IMR-90 (cell line): ENCODE measurements at places on chromosomes 3 and 15. TPM values are rescaled to one million over a fixed set of nuclear protein-coding genes. Genes with fewer than 3 reads are reported as not detected.

Gene GLDN
- under 0.01 TPM in 1 of 2 replicates, not detected in the other for total RNA-seq

Gene ATP13A5
- total RNA-seq = not detected in 2 replicates

Gene GRAMD2A
- total RNA-seq = under 0.01 and 0.18 TPM in 2 replicates

Gene CHRD
- under 0.01 TPM in 1 of 2 replicates, not detected in the other for total RNA-seq

Gene MYZAP
- total RNA-seq = not detected in 2 replicates

Gene GPR171
- total RNA-seq = not detected in 2 replicates

Gene GNAT1
- total RNA-seq = not detected in 2 replicates

Gene MESP2
- 0.18 and 0.28 TPM in 2 replicates for total RNA-seq

DNA sequence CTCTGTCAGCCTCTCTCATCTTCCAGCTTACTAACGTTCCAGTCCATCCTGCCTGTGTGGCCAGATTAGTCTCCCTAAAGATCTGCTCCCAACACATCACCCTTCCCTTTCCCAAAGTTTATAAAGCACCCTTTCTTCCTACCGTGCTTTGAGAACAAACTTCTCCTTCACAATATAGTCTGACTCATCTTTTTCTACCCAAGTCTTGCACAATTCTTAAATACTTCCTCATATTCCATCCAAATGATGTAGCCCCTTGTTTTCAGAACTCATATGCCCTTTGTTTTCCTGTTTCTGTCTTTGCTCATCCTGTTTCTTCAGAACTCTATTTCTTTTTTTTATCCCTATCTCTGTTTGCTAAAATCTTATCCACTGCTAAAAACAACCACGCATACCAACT, 326.8 kb downstream of the MFSD1 start:
- H3K4me1 ChIP-seq = no peaks in the 10 kb centered on the region
- no peaks in the 10 kb centered on the region; the same call in 1 of the 2 replicates for H3K27me3 ChIP-seq
- no peaks in the 10 kb centered on the region for H3K36me3 ChIP-seq
- no peak for DNase-seq
- H3K27ac ChIP-seq = no peak overlapping the region

DNA sequence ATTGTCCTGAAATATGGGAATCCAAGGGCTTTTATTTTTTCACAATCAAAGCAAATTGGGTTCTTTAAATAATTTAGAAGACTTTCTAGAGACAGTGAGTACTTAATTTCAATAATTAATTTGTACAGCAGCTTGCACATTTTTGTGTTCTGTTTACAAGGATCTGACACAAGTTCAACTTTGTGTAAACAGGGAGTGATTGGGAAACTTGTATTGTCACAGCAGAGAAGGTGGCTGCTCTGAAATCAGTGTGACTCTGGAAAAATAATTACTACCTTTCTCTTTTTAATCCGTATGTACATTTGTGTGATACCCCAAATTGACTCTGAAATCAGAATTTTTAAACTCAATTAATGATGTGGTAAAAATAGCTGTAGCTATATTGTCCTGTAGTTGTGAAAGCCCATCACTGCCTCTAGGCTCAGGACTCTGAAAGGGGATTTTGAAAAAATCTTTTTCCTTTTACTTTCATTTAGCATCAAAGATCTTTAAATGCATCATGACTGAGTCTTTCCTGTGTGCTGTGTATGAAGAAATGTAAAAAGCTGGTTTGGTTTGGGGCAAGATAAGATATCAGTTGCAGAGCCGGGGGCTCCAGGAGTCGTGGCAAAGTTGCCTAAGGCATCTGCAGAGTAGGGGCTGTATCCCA, 45.1 kb downstream of the MFSD1 start:
- H3K4me3 ChIP-seq = no peak overlapping the region
- H3K36me3 ChIP-seq = no peaks in the 10 kb centered on the region
- no peaks in the 10 kb centered on the region for H3K4me1 ChIP-seq
- peaks cover 8% of the 10 kb centered on the region for H3K27me3 ChIP-seq

- H3K4me1 ChIP-seq = peaks cover 9% of the 10 kb centered on the region; the same call in 1 of the 2 replicates
- H3K4me3 ChIP-seq = peak overlapping the region; percentile 98
- H3K36me3 ChIP-seq = peaks cover 4% of the 10 kb centered on the region; the same call in 1 of the 2 replicates
- H3K27ac ChIP-seq = peak overlapping the region; percentile 92
- DNase-seq = no peak
Observed at GRCh38 chr3:150762662-150763121, 277 bp downstream of the SIAH2 start.

GRCh38 chr15:41797201-41797944, 23.1 kb downstream of the MAPKBP1 start:
- H3K27ac ChIP-seq = no peak overlapping the region
- DNase-seq = no peak
- peaks cover 18% of the 10 kb centered on the region for H3K4me1 ChIP-seq
- no peaks in the 10 kb centered on the region for H3K27me3 ChIP-seq
- H3K4me3 ChIP-seq = no peak overlapping the region

DNA sequence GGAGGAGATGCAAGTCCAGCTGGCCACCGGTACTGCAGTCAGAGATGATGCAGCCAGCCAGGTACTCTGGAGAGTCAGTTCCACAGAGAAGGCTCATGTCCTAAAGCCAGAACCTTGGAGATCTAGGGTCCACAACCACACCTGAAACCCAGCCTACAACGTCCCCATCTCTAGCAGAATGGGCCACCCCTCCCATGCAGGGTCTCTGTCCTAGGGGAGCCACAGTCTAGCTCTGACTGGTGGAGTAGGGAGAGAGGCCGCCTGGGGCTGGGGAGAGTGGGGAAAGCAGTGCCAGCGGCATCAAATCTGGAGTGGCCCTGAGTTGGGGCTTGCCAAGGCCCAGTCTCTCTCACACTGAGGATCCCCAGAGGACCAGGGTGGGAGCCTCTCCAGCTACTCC, 43.5 kb downstream of the PTH1R start:
- peaks cover 68% of the 10 kb centered on the region for H3K36me3 ChIP-seq
- 0 out of 2 replicates have a peak, but pooled peaks cover 2% of the 10 kb centered on the region for H3K4me1 ChIP-seq
- no peak for DNase-seq
- no peak overlapping the region for H3K4me3 ChIP-seq
